IMR-90 (cell line): ENCODE measurements at places on chromosomes 3 and 15.

DNA sequence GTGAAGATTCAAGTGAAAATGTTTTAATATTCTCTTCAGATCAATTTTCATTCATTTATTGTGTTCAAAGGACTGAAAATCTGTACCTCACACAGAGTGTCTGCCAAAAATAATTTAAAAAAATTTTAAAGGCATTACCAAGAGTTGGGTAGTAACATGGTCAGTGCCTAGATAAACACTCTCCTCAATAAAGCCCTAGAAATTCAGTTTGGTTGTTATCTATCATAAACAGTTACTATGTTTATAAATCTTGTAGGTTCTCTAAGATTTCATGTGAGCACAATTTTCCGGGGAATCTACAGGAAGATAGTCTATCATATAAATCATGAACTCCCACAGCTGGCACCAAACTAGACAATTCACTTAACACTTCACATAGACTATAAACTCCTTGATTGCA lies 128.6 kb downstream of the GSK3B start:
- DNase-seq: peak; percentile 15
- H3K36me3 ChIP-seq: 0 out of 2 replicates have a peak, but pooled peaks cover 2% of the 10 kb centered on the region
- H3K4me1 ChIP-seq: no peaks in the 10 kb centered on the region
- no peaks in the 10 kb centered on the region for H3K27me3 ChIP-seq
- H3K27ac ChIP-seq: no peak overlapping the region
- H3K4me3 ChIP-seq: no peak overlapping the region

DNA sequence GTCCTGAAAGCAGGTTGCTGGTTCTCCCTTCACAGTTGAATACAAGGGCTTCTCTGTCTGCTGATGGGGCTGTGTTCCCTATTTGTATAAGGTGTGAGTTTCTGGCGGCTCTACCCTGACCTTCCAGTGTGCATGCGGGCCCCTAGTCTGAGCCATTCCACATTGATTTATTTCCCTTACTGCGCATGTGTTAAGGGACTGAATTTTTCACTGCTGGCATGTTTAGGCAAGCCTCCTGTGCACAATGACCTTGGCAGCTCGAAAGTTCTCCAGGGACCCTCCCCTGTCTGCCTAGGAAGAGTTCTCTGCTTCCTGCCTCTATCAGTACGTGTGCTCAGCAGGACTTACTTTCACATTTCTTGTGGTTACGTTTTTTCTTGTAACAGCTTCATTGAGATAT lies 11.4 kb downstream of the TRAK1 start:
- peak overlapping the region; percentile 47; the same call in 1 of the 2 replicates for H3K27ac ChIP-seq
- H3K4me1 ChIP-seq: peaks cover 12% of the 10 kb centered on the region
- DNase-seq: no peak
- H3K27me3 ChIP-seq: no peaks in the 10 kb centered on the region
- no peaks in the 10 kb centered on the region for H3K36me3 ChIP-seq

DNA sequence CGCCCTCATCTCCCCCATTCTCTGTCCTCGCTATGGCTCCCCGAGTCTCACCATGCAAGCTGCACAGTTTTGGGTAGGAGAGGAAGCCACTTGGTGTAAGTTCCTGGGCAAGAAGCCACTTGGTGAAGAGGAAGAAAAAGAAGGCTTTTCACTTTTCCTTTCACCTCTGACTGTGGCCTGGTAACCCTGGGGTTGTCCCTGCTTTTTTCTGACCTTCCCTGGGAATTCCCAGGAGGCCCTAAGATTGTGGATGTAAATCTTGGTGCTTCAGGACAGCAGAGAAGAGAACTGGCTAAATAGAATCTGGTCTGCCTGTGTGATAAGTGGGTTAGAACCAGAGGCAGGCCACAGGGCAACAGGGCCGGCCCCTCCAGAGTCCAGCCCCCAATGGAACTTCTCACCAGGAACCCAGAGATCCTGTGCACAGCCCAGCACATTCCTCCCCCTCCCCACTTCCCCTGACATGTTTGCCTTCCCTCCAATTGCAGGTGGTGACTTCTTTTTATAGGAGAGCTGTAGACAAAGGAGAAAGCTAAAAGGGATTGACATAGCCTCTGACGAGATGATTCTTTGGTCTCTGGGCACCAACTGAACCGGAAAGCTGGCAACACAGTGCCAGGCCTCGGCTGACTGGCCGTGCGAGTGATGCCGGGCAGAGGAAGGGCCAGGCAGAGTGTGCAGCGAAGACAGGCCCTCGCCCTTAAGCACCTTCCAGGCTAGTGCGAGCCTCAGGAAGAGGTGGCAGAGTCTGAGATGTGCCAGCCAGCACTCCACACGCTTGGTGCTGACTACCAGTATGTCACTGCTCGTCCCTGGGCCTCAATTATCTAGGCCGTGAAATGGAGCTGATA lies 19.4 kb upstream of the SKOR1 start:
- H3K27me3 ChIP-seq: no peaks in the 10 kb centered on the region
- no peak for DNase-seq
- no peak overlapping the region for H3K4me3 ChIP-seq

DNA sequence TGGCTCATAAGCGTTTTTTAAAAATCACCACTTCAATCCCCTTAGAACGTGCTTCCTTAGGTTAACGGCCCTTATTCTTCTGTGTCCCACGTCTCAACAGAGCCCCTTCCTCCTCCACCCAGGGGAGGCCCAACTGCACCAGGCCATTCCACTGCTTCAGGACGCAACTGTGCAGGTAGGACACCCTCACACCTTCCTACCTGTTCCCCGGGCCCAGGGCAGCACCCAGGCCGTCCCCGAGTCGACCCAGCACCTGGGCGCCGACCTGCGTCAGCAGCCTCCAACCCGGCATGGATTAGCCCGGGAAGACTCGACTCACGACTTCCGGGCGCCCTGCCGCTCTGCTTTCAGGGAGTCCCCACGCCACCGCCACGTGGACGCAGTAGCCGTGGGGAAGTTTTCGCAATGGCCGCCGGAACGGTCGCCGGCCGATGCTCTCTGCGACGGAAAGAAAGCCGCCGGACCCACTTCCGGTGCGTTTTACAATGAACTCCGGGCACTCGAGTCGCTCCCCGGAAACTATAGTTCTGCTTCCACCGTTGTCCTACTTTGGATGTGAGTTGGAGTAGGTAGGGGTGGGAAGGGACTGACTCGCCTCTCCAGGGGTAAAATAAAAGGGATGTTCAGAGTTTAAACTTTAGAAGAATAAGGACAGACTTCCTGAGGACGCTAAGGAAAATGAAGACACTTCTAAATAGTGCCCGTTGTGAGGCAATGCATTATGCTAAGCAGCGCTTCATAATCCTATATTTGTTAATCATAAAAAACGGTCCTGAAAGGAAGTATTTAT lies at the start of gene MRPL3:
TSS of gene MRPL3 (minus strand) at position 442 of the 790 bp plus-strand sequence. CDS start at position 292, 150 bp downstream.
- no peaks in the 10 kb centered on the region for H3K27me3 ChIP-seq
- DNase-seq: peak; percentile 87
- peak within 1 kb of the TSS; percentile 85 for H3K27ac ChIP-seq

DNA sequence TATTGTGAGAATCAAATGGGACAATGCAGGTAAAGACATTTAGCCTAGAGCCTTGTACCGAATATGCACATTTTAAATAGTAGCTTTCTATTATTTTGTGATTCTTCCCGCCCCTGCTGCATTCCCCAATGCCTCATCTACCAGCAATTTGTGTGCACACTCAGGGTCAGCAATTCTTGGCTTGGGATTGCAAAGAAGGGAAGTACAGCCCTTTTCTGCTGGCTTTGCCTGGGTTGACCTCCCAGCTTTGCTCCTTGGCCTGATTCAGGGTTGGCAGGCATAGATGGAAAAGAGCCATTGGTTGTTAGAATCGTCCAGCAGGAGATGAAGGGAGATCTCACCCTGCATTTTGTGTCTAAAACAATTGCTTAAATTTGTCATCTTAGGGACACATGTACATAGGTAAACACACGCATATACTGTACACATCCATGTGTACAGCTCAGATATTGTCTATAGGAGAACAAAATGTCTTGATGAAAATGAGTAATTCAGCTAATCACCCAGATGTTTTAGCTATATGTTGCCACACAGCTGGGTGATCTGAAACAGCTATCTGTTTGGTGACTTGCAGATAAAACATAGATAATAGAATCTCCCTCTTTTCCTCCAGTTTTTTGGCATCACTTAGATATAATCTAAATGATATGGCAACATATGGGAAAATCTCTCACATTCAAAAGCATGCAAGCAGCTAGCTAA lies 340.9 kb upstream of the TBL1XR1 start:
- no peak overlapping the region for H3K27ac ChIP-seq
- peak; percentile 69 for DNase-seq
- H3K36me3 ChIP-seq: no peaks in the 10 kb centered on the region
- no peak overlapping the region for H3K4me3 ChIP-seq

- no peaks in the 10 kb centered on the region for H3K4me1 ChIP-seq
- no peak for DNase-seq
- H3K27me3 ChIP-seq: peaks cover 10% of the 10 kb centered on the region
- no peak overlapping the region for H3K27ac ChIP-seq
- no peaks in the 10 kb centered on the region for H3K36me3 ChIP-seq
- H3K4me3 ChIP-seq: no peak overlapping the region
Measured at GRCh38 chr15:101479342-101479845, 10.1 kb downstream of the PCSK6 start.

DNA sequence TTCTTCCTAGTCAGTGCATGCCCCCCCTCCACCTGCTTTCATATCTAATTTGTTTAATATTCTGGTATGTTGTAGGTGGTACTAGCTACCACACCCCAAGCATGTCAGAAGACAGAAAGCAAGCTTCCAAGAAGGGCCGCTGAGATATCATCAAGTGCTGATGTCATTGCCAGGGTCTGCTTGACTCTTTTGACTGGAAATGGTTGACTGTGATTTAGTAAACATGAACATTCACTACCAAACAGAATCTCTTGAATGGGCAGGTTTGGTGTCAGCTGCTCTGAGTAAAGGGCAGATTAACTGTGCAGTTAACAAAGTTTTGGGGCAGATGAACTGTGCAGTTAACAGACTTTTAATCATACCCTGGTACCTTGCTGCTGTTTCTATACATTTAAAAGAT lies 244.2 kb upstream of the SATB1 start:
- H3K36me3 ChIP-seq: no peaks in the 10 kb centered on the region
- H3K4me3 ChIP-seq: no peak overlapping the region
- no peak overlapping the region for H3K27ac ChIP-seq
- no peak for DNase-seq

- no peak overlapping the region for H3K4me3 ChIP-seq
- no peaks in the 10 kb centered on the region for H3K27me3 ChIP-seq
- H3K36me3 ChIP-seq: no peaks in the 10 kb centered on the region; the same call in 1 of the 2 replicates
- no peak overlapping the region for H3K27ac ChIP-seq
- H3K4me1 ChIP-seq: peaks cover 12% of the 10 kb centered on the region; the same call in 1 of the 2 replicates
- DNase-seq: peak; percentile 55
Measured at GRCh38 chr3:99781761-99782160, 35.9 kb upstream of the CMSS1 start.

DNA sequence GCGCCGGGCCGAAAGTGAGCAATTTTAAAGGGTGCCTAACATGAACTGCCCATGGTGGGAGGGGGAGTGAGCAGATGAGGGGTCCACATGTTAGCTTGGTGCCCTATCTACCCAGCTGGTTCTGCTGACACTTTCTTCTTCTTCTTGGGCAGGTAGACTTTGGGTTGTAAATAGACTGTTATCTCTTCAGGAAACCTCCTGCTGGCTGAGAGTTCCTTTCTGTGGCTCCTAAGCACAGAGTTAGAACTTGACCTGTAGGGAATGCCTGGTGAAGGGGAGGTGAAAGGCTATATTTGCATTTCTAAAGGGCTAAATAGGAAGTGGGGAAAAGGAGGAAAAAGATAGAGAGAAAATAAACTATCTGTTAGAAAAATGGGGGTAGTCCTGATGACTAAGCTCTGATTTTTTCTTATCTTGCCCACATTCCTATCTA lies 521.4 kb upstream of the TGFBR2 start:
- H3K27me3 ChIP-seq: no peaks in the 10 kb centered on the region
- no peak for DNase-seq
- no peaks in the 10 kb centered on the region for H3K4me1 ChIP-seq
- no peak overlapping the region for H3K27ac ChIP-seq
- H3K36me3 ChIP-seq: no peaks in the 10 kb centered on the region

DNA sequence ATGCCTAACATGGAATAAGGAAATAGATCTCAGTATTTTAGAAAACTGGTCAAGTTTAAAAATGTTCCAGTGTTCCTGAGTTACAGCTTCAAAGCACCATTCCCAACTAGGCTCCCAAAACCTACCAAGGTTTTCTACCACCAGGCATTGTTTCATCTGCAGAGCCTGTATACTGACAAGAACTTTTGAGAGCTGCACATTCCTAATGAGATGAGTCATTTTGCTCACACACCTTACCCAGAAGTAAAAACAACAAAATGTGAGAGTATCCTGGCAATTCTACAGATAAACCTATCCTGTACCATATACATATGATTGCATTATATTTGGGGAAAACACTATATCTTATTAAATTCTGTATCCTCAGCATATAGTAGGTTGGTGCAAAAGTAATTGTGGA lies 90.7 kb downstream of the ATP8B4 start:
- H3K4me3 ChIP-seq: no peak overlapping the region
- H3K4me1 ChIP-seq: peaks cover 2% of the 10 kb centered on the region; the same call in 1 of the 2 replicates
- no peaks in the 10 kb centered on the region for H3K36me3 ChIP-seq
- no peak overlapping the region for H3K27ac ChIP-seq

GRCh38 chr15:29029651-29030195 lies 143.9 kb downstream of the APBA2 start:
- H3K4me3 ChIP-seq: no peak overlapping the region
- no peaks in the 10 kb centered on the region for H3K36me3 ChIP-seq
- H3K27ac ChIP-seq: no peak overlapping the region
- DNase-seq: no peak

DNA sequence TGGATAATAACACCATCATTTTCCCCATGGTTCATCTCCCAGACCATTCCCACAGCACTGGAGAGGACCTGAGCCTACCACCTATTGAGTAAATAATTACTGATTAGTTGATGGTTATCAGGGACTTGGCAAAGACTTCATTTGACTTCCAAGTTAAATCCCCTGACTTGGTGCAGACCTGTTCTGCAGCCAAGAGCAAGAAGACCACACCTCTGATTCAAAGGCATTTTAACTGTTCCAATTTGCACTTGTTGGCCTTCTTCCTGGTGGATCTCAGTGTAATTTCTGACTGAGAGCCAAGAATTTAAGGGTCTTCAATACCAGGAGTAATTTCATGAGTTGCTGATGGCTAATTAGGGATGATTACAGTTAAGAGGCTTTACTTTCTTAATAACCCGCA lies 24.0 kb downstream of the THSD4 start:
- no peak overlapping the region for H3K4me3 ChIP-seq
- H3K36me3 ChIP-seq: peaks cover 8% of the 10 kb centered on the region
- H3K27me3 ChIP-seq: no peaks in the 10 kb centered on the region
- H3K4me1 ChIP-seq: peaks cover 14% of the 10 kb centered on the region
- H3K27ac ChIP-seq: no peak overlapping the region

DNA sequence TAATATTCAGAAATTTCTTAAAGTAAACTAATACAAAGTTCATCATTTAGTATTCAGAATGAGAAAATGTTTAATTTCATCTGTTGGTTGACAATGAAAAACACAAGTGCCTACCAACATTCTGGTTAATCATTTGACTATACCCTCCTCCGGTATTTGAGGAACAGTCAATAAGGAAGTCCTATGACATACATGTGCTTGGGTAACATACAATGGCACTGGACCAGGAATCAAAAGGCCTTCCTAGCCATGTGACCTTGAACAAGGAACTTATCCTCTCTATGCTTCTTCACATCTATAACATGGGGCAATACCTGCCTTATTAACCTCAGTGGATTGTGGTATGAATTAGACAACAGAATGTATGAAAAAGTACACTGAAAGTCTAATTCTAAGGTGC lies 65.8 kb downstream of the ZNF280D start:
- no peak for DNase-seq
- peaks cover 18% of the 10 kb centered on the region for H3K36me3 ChIP-seq
- H3K4me3 ChIP-seq: no peak overlapping the region
- H3K27me3 ChIP-seq: no peaks in the 10 kb centered on the region
- no peak overlapping the region for H3K27ac ChIP-seq
- H3K4me1 ChIP-seq: no peaks in the 10 kb centered on the region

GRCh38 chr15:34119291-34119690 lies 17.4 kb downstream of the PGBD4 start:
- no peaks in the 10 kb centered on the region for H3K27me3 ChIP-seq
- no peak for DNase-seq
- H3K27ac ChIP-seq: no peak overlapping the region
- H3K36me3 ChIP-seq: no peaks in the 10 kb centered on the region
- no peak overlapping the region for H3K4me3 ChIP-seq
